Cerebellum (tissue), 4 donors: ENCODE measurements at places on chromosomes 2 and 18.

GRCh38 chr2:102401456-102401855, 21.5 kb upstream of the IL18RAP start:
- no peak for DNase-seq

GRCh38 chr2:69553991-69554390, 89.5 kb downstream of the AAK1 start:
- DNase-seq, result no peak

GRCh38 chr2:223055836-223056235, 3.8 kb downstream of the KCNE4 start:
- no peak for DNase-seq

- DNase-seq, result peak; percentile 17
Observed at GRCh38 chr2:209578394-209579001, 154.7 kb downstream of the MAP2 start.

- no peak for DNase-seq
Observed at GRCh38 chr2:609449-609848, 67.8 kb downstream of the TMEM18 start.

- no peak for DNase-seq
Observed at GRCh38 chr2:119208791-119209203, 14.8 kb upstream of the STEAP3 start.

DNA sequence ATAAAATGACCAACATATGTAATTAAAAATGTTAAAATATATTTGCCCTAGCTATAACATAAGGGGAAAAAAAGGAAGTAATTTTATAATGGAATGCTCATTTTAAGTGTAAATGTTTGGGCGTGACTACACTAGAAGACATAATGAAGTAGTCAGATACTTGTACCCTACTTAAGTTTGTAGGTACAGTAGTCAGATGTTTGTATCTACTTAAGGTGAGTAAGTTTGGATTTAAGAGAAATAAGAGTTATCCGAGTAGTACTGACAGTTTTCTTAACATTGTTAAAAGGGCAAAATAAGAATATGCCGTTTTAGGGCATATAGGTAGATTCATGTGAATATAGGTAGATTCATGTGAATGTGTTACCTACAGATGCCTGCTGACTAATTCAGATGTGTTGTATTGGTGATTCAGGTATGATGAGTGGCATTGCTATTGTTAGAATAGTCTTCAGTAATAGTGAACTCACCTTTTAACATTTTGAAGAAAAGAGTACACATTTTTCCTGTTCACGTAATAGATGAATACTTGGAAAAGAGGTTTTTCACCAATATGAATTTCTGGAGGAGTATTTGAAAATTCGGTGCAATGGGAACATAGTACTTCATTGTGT, 14.9 kb downstream of the VAPA start:
- DNase-seq, result no peak

DNA sequence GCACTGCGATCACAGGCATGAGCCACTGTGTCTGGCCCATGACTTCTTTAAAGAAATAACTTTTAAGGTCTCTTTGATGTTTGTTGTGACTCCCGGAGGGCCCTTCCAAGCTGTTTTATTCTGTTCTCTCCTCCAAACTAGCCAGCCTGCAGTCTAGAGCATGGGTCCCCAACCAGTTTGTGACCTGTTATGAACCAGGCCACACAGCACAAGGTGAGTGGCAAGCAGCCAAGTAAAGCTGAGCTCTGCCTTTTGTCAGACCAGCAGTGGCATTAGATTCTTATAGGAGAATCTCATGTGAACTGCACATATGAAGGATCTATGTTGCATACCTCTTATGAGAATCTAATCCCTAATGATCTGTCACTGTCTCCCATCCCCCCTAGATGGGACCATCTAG, 223.9 kb upstream of the RGPD4 start:
- DNase-seq, result no peak

- DNase-seq, result no peak
Observed at GRCh38 chr2:117967977-117968718, 45.7 kb downstream of the CCDC93 start.

GRCh38 chr2:75480971-75481836, 79.5 kb downstream of the EVA1A start:
- peak; percentile 9 for DNase-seq

GRCh38 chr2:159505196-159505595, 111.2 kb downstream of the BAZ2B start:
- DNase-seq, result no peak

- DNase-seq, result no peak
Observed at GRCh38 chr2:165857876-165858275, 63.8 kb upstream of the GALNT3 start.
